Activated T-cell treated with anti-CD3 and anti-CD28 coated beads, Interleukin-2, amount 50 U/mL, for 48 hours (primary cell): ENCODE measurements at places on chromosomes 7 and 10.

GRCh38 chr7:103524042-103524907 is 78.3 kb upstream of the SLC26A5 start:
- DNase-seq, result no peak

DNA sequence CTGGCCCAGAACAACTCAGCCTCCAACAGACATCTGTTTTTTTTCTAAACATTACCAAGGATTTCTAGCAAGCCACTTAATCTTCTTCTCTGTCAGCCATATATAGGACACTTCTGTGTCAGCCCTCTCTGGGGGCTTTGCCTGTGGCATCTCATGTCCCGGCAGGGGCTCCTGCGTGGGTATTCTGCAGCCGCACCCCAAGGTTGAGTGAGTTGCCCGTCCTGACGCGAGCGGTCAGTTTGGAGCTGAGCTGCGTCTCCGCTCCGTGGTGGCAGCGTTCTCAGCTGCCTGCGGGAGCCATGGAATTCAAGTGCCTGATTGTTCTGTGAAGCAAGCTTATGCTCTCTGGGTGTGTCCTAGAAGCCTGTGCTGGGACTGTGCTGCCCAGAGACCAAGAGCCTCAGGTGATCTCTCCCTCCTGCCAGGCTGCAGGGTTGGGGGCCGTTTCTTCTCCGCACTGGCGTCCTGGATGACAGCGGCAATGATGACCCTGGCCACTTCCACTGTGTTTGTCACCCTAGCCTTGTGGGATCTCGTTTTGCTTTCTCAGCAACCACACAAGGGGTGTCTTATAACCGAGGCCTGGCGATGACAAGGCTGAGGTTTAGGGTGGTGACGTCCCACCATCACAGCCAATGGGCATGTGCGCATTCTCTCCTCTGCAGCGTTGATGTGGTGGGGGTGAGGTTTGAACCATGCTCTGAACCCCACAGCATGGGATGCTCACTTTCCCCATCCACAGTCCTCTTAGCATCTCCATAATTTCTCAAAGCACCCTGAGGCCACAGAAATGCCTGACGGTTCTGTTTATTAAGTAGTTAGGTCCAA is 612.6 kb upstream of the FOXK1 start:
- DNase-seq, result no peak

DNA sequence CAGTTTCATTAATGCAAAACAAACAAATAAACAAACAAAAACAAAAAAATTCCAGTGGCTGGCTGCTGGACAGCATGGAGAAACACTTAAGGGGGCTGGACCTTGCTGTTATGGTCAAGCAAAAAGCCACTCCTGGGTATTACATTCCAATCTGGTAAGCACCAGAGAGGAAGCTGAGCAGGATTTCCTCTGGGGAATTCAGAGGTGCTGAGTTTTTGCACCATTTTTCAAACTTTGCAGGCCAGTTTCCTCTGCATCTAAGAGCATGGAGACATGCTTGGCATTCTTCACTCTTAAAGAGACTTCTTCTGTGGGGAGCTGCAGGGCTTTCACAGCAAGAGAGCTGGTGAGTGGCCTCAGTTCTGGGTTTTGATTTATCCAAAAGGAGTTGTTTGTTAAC is 84.5 kb downstream of the FZD1 start:
- DNase-seq, result no peak

DNA sequence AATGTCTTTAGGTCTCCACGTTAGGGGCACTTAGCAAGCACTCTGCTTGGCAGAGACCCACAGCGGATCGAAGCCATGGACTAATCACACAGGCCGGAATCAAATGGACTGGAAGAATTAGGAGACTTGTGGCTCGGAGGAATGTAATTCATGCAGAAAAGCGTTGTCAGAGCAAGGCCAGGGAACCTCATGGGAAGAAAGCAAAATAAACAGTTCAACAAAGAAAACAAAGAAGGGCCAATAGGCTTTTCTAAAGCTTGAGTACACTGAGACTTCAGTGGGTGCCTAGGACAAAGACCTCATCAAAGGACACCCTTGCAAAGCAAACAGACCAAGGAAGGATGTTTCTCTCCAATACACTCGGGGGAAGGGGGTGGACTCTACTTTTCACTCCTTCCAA is 171.1 kb downstream of the GLI3 start:
- DNase-seq, result no peak

- DNase-seq, result no peak
Observed at GRCh38 chr7:16930946-16931345, 49.2 kb upstream of the AGR3 start.

DNA sequence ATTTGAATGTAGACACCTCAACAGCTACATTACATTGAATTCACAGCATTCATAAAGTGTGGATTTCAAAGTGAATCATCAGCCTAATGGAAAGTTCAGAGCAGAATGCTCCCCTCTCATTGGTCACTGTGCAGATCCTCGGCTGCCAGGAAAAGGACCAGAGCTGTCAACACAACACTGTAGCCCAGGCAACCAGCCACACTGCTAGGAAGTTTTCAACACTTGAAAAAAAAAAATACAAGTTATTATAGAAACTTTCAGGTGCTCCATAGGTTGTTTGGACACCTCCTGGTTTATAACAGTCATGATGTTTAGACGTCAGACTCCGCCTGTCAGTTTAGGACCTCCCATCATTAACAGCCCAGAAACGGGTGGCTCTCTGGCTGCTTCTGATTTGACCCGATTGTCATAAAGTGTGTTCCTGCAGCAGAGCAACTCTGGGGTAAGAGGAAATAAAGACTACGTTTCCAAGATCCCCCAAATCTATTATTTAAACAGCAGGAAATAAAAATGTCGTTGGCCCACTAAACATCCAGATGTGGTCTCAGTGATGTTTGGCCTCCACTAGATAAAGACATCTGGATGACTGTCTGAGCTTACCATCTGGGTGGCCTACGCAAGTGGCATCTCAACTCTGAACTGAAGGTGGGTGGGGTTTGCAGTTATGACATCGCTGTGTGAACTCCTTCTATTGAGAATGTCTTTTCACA is 117.4 kb downstream of the CABCOCO1 start:
- peak; percentile 26 for DNase-seq

- no peak for DNase-seq
Observed at GRCh38 chr7:17371671-17372524, 73.4 kb downstream of the AHR start.

- DNase-seq, result no peak
Observed at GRCh38 chr10:126639084-126639483, 31.4 kb downstream of the C10orf90 start.

DNA sequence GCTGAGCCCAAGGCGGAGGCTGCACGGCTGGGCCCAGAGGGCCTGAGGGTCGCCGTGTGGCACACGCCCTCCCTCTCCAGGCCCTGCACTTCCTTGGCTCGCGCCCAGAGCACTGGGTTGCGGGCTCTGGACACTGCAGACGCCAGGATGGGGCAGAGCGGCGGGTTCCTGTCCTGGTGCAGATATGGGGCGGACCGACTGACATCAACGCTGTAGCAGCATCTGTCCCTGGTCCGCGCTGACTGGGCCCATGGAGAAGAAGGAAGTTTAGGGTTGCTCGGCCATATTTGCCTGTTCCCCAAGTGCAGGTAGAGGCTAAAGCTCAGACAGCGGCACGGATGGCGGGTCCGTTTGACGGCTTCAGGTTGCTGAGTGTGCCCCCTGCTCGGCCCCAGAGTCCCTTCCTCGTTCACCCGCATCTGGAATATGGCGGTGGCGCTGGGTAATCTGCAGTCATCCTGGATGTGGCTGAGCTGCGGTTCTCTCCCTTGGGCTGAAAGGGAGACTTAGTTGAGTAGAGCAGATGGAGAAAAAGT is 116.1 kb downstream of the OR13A1 start:
- DNase-seq, result no peak

DNA sequence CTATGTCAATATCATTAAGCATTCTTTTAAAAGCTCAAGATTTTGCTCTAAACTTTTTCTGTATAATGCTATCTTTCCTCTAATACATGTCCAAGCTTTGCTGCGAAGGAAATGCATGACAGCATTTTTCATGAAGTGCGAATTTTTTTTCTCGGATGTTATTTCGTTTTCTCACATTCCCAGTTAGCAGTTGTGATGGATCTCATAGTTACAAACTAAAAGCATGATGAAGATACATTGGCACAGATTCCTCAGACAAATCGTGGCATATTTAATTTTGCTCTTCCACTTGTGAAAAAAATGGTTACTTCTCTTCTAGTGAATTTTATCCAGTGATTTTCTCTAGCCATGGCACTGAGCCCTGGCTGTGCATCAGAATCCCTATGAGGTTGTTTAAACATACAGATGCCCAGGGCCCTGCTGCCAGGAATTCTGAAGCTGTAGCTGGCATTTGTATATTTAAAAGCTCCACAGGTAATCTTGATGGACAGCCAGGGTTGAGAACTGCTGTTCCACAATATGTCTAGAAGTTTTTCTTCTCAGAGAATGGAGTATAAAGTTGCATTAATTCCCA is 299.8 kb upstream of the NEBL start:
- DNase-seq, result no peak

- no peak for DNase-seq
Observed at GRCh38 chr7:27802999-27803398, 63.0 kb downstream of the TAX1BP1 start.
